ENCODE measurements at places on chromosomes 11 and 22. TPM values are rescaled to one million over a fixed set of nuclear protein-coding genes. Genes with fewer than 3 reads are reported as not detected.

The OR51E1 gene
- total RNA-seq = 1.3 TPM

The ETS1 gene
- total RNA-seq = 69.5 TPM

The TMEM121B gene
- 0.93 TPM for total RNA-seq

The DDI1 gene
- not detected for total RNA-seq

The YAP1 gene
- 166 TPM for total RNA-seq

The WBP2NL gene
- total RNA-seq = 7.7 TPM

The APOBEC3A gene
- total RNA-seq = 2.5 TPM

The DRD4 gene
- total RNA-seq = 1.3 TPM

The MUC2 gene
- under 0.01 TPM for total RNA-seq

The LRRC32 gene
- total RNA-seq = 72.5 TPM

The GPR83 gene
- 0.41 TPM for total RNA-seq

The APOL4 gene
- total RNA-seq = 6.3 TPM

The KLHDC7B gene
- 0.18 TPM for total RNA-seq

The POTEH gene
- total RNA-seq = not detected

The OR5P2 gene
- 0.18 TPM for total RNA-seq

The SCGB1D4 gene
- total RNA-seq = not detected

The CHRNA10 gene
- total RNA-seq = 0.82 TPM

The HSPB2 gene
- 3.2 TPM for total RNA-seq

The FGF4 gene
- total RNA-seq = not detected

The ADAMTS15 gene
- 98.2 TPM for total RNA-seq

The APOBEC3H gene
- total RNA-seq = 0.18 TPM

Measured in metanephros (tissue), 2 donors.